Thyroid gland (tissue), 4 donors: ENCODE measurements at places on chromosomes 7 and 10. TPM values are rescaled to one million over a fixed set of nuclear protein-coding genes. Genes with fewer than 3 reads are reported as not detected.

The EVX1 gene
- not detected for total RNA-seq

DNA sequence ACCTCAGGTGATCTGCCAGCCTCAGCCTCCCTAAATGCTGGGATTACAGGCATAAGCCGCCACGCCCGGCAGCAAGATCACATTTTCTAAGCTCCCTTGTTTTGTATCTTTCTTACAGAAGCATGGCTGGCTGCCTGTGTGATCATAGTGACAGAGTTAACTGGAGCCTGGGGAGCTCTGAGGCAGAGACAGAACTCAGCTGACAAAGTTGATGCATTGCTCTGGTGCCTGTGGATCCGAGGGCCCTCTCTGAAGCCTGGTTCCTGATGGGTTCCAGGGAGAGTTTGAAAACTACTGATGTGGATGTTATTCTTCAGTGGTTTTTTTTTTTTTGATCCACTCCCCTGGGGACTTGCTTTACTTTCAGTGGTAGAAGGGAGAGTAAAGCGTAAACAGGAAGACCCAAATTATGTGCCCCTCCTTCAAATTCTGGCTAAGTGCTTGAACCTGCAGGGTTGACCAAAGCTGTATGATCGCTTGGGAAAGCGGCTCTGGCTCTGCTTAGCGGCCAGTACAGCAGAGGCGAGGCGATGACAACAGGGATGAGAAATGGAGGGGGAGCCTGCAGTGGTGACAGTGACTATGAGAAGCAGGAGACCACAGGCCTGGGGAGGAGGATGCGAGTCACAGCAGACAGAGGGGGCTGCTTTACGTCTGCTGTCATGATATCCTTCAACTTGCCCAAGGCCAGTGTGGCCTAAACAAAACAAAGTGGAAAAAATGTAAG, 6.8 kb upstream of the EFCAB10 start:
- no peak for DNase-seq

DNA sequence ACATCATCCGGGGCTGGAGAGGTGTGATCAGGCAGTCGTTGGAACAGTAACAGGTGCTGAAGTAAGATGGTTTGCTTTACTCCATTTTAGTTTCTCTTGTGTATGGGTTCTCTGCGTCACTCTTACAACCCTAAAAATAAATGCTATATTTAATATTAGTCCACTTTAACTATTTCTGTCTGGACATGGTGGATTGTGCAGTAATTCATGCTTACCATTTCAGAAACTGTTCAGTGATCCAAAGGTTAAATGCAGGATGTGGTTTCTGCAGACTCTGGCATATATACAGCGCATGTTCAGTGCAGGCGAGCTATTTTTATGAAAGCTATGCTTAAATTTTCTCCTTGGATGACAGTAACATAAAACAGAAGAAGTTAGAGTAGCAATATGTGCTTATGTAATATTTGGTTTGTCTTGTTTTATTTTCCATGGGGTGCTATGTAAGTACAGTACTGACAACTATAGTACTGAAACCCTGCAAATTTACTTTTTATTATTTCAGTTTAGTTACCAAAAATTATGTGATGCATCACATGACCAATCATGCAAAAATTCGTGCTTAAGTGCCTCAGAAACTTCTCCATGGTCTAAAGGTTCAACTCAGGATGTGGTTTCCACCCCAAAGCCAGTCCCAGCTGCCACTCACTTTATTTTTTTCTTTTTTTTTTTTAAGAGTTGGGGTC, 46.6 kb upstream of the GRID1 start:
- no peak for DNase-seq

- no peak for DNase-seq
These were observed 46.8 kb downstream of the PDE1C start for GRCh38 chr7:32023376-32023775.

- DNase-seq: no peak
These were observed 56.8 kb upstream of the FAM171A1 start for GRCh38 chr10:15427843-15428414.

The EBLN1 gene
- total RNA-seq: not detected
